ENCODE measurements at places on chromosomes 2 and 18.
A peak's percentile ranks its signal among the peaks of the same experiment; 100 is the strongest.

DNA sequence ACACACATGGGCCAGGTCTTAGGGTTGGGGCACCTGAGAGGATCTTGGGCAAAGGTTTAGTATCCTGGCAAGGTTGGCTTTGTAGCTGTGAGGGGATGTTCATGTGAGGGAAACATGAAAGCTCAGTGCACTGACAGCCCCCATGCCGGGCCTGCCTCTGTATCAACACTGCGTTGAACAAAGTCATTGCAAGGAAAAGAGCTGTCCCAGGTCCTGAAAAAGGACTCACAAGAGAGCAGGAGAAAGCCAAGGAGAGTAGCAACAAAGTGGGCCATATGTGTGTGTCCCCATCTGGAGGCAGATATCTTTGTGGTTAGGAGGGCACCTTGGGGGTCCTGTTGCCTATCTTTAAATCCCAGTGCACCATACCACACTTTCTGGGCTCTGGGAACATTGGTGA, 237.8 kb upstream of the THSD7B start:
- peak; percentile 18 for DNase-seq

DNA sequence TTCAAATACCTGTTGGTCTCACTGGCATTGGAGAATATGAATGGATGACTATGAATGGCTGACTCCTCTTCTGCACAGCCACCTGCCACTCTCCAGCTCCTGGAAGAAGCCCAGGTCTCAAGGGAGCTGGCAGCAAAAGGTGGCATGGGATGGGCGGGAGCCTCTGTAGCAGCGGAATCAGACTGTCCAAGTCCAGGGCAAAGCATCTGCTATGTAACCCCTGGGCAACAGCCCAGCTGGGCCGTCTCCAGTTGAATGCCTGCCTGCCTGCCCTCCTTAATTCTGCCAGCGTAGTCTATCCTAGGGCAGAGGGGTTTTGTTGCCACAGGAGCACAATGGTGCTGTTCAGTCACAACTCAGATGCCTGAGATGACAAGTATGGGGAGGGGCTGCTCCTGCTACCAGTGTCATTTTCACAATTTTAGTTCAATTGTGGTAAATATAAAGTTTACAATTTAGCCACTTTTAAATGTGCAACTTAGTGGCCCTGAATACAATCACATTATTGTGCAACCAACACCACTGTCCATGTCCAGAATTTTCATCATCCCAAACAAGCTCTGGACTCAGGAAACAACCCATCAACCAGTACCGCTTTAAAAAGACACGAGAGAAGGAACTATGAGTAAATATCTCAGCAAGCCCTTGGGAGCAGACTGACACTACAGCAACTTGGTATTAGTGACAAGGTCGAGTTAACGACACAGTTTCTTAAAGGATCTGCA, 115.2 kb downstream of the MYO5B start:
- no peak for DNase-seq

- DNase-seq: no peak
These were observed 98.7 kb upstream of the THOC1 start for GRCh38 chr18:366466-367061.

GRCh38 chr2:200226451-200227426, 79.8 kb upstream of the SPATS2L start:
- DNase-seq: no peak

DNA sequence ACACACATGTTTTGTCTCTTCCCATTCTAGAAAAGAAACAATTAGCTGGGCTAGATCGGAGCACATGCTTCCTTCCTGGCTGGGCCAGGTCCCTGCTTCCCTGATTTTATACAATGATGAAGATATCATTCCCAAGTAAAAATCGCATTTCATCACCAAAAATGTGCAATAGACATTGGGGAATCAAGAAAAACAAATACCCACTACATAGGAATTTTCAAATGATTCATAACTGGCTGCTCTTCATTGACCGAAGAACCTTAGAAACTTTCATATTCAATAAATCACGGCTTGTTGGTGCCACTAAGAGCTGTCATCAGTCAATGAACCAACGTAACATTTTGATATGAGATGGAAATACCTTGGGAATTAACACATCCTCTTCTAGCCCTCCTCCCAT, 373.6 kb upstream of the TRIB2 start:
- DNase-seq: no peak

- no peak for DNase-seq
These were observed 106.2 kb upstream of the BZW1 start for GRCh38 chr2:200705305-200706041.

GRCh38 chr18:50163505-50163904, 31.4 kb downstream of the MYO5B start:
- DNase-seq: no peak

DNA sequence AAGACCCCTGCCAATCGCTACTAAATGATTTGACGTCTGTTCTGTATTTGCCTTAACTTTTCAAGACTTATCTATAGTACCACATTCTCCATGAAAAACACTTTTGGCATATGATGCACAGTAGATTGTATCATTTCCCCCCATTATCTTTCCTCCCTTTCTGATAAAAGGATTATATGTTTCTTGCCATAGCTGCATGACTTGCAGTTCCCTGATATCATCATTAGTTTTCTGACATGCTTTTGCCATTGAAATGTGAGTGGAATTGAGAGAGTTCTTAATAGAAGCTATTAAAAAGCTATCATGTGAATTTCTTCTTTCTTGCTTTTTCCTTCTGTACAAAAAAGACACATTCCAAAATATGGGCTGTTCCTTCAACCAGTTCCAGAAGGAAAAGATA, 130.3 kb downstream of the TMEFF2 start:
- DNase-seq: no peak

DNA sequence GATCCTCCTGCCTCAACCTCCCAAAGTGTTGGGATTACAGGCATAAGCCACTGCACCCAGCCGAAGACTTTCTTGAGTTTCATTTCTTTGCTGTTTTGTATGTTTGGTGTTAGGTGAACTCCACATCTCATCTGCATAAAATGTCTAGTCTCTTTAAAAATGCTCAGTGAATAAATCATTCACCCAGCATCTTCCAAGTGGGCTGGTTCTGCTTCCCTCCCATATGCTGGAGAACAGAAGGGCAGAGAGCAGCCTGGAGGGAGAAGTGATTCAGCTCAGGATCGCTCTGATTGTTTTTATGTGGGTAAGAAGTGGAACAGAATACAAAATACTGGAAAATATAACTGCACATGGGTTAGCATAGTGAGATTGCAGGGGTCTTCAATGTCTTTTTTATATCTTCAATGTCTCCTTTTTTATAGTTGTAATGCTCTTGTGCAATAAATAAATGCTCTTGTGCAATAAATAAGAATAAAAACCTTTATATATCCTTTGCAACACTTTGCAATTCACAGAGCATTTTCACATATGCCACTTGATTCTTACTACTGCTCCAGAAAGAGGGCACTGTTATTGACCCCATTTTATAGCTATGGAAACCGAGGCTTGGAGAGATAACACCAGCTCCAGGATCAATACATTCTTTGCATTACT, 253.0 kb upstream of the NCKAP5 start:
- no peak for DNase-seq

- DNase-seq: no peak
These were observed 100.9 kb downstream of the IRS1 start for GRCh38 chr2:226698671-226699070.

DNA sequence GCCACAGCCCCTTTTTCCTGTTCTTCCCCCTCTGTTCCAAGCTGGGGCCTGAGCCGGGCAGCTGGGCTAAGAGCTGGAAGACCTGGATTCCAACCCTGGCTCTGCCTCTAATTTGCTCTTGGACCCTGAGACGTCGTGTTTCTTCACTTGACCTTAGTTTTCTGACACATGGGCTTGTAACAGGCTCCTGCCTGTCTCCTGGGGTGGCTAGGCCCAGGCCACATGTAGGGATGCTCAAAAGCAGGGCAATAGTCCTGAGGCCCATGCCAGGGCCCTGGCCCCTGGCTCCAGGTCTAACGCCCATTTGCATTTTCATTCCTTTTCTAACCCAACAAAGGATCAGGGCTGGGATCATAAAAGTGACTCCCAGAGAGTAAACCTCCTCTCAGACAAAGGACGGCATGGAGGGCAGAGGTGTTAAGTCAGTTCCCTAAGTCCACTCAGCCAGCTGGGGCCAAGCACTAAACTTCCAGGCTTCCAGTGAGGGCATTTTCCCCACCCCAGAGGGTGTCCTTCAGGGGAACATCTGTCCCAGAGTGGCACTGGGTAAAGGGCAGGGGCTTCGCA, 16.6 kb upstream of the DNMT3A start:
- no peak for DNase-seq

- DNase-seq: no peak
These were observed 22.2 kb downstream of the INPP5D start for GRCh38 chr2:233082222-233082930.

DNA sequence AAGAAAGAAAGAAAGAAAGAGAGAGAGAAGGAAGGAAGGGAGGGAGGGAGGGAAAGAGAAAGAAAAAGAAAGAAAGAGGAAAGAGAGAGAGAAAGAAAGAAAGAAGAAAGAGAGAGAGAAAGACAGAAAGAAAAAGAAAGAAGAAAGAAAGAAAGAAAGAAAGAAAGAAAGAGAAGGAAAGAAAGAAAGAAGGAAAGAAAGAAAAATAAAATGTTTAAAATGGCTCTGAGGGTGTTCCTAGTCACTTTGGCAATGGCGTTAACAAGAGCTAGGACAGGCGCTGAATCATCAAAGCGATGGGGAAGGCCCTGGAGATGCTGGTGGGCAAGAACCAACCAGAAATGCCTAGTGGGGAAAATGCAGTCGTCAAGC, 77.8 kb upstream of the GPC1 start:
- no peak for DNase-seq

DNA sequence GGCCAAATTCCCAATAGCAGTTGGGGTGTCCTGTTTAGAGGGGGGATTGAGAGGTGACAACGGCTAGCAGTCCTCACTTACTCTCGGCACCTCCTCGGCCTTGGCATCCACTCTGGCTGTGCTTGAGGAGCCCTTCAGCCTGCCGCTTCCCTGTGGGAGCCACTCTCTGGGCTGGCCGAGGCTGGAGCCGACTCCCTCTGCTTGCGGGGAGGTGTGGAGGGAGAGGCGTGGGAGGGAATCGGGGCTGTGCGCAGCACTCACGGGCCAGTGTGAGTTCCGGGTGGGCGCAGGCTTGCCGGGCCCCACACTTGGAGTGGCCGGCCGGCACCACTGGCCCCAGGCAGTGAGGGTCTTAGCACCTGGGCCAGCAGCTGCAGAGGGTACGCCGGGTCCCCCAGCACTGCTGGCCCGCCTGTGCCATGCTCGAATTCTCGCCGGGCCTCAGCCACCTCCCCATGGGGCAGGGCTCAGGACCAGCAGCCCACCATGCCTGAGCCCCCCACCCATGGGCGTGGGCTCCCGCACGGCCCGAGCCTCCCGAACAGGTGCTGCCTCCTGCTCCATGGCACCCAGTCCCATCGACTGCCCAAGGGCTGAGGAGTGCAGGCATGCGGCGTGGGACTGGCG, 705.9 kb upstream of the ZNF804A start:
- no peak for DNase-seq

GRCh38 chr18:70028084-70028483, 80.4 kb upstream of the CD226 start:
- DNase-seq: no peak

DNA sequence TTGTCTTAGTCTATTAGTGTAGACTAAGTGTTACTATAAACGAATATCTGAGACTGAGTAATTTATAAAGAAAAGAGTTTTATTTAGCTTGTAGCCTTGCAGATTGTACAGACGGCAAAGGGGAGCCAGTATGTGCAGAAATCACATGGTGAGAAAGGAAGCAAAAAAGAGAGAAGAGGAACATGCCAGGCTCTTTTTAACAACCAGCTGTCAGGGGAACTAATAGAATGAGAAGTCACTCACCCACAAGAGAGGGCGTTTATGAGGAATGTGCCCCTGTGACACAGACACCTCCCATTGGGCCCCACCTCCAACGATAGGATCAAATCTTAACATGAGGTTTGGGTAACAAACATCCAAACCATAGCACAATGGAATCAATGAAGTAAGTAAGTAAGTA, 20.6 kb upstream of the ZNF804A start:
- no peak for DNase-seq

DNA sequence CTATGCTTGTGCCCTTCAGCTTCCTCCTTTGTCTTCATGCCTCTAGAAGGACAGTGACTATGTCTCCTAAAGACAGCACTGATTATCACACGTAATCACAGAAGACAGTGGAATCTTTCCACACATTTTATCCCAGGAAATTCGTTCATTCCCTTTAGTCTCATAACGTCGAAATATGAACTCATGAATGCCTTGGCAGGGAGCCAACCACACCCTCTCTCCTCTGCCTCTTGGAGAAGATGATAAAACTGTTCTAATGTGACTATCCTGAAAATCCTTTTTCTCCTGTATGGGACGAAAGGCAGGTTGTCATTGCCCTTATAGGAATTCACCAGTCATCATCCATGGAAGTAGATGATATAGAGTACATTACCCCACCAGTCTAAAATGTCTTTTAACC, 726.6 kb upstream of the FANCL start:
- DNase-seq: peak; percentile 38

GRCh38 chr18:62711781-62712180, 3.6 kb upstream of the PHLPP1 start:
- DNase-seq: no peak

DNA sequence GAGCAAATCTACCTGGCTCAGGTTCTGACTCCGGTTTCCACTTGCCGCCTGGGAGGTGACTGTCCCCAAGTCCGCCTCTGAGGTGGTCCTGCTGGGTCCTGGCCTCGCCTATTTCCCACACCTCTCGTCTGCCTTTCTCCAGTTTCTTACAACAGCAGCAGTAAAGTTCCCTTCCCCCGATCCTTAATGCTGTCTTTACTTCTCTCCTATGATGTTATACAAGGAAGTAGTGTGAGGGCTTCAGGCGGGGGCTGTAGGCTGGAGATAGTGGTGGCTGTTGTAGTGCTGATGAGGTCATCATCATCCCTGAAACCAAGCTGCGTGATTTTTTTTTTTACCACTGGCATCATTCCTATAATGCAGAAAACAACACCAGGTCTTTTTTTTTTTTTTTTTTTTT, 18.9 kb downstream of the TGIF1 start:
- no peak for DNase-seq

DNA sequence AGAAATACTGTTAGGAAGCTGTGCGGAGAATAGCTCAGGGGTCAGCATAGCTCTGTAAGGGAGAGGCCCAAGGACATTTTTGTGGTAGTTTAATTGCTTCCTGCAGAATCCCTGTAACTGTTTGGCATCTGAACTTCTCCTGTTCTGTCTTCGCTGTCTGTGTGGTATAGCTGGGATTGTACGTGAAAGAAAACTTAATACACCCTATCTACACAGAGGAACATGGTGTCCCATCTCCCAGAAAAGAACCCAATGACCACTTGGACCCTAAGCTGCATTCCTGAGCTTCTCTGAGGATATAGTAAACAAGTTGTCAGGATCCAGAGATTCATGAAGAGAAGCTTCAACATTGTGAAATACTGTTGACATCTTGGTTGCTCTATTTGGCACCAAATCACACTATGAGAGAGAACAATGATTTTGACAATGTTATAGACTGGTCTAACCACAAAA, 81.3 kb downstream of the CDC42EP3 start:
- peak; percentile 49 for DNase-seq
